Dorsolateral prefrontal cortex (tissue), 122 donors: ENCODE measurements at places on chromosomes 12 and 14. TPM values are rescaled to one million over a fixed set of nuclear protein-coding genes. Genes with fewer than 3 reads are reported as not detected.
A peak's percentile ranks its signal among the peaks of the same experiment; 100 is the strongest.

GRCh38 chr12:117092886-117093285 is 6.3 kb downstream of the TESC start:
- DNase-seq, result no peak

GRCh38 chr12:21638054-21638891 is 19.4 kb downstream of the LDHB start:
- DNase-seq, result no peak

DNA sequence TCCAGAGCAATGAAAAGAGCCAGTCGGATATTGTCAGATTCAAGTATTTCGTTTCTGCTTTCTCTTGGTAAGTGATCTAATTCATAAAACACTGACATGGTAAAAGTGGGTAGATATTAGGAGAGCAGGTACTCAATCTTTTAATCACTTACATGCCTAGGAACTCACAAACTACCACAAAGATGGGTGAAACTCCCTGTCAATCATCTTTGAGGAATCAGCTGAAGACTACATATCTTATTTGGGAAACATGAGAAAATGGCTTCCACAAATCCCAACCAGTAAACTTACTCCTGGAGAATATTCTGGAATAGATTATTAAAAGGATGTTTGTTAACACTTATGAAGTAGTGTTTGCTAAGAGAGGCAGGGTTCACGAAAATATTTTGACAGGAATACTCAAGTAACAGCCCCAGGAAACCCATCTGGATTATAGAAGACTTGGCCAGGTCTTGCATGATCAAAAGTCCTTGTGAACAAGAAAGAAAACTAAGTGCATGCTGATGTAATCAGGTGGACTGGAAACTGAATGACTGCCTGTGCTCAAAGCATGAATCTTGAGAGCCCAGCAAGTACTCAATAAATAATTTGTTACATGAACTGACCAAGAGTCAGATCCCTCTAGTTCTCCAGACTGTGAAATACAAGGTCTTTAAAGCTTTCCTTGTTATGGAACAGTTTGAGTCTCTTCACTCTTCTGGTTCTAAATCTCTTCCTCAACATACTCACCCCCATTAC is 15.5 kb downstream of the CNIH1 start:
- DNase-seq, result no peak

DNA sequence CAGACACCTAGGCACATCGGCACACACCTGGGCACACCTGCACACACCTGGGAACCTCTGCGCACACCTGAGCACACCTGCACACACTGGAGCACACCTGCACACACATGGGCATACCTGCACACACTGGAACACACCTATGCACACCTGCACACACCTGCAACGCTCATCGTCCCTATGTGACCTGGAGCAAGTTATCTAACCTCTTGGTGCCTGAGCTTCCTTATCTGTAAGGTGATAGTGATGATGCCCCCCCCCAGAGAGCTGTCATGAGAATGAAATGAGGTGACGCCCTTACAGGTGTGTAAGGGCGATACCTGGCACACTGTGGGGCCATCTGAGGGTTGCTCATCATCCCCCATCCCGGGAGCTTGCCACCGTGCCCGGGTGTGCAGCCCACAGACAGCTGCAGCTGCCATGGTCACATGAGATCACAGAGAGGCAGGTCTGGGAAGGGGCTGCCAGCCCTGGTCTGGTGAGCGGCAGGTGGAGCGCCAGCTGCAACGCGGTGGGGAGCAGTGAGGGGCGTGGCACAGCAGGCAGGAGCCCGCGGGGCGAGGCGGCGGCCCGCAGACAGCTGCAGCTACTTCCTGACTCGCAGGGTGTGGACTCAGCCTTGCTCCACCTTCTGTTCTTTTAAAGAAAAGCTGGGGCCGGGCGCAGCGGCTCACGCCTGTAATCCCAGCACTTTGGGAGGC is 59.9 kb upstream of the FBRSL1 start:
- DNase-seq, result no peak

- DNase-seq, result no peak
Observed at GRCh38 chr14:20093442-20093841, 17.1 kb upstream of the OR4K17 start.

DNA sequence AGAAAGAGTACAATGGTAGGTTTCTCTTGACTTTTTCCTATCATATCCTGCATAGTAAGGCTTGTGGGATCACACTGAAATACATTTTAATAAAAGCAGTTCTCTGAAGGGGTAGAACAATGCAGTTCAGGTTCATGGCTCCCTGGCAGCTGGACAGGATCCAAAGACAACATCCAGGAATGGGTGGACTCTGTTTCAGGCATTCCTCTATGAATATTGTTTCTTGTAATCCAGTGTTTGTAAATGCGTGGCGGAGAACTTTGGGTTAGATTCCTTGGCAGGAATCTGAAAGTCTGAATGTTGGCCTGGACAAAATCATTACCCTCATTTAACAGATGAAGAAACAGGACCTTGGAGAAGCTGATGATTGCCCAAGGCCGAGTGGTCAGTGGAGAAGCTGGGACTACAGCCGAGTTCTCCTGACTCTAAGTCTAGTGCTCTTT is 43.5 kb downstream of the SYNE2 start:
- no peak for DNase-seq

DNA sequence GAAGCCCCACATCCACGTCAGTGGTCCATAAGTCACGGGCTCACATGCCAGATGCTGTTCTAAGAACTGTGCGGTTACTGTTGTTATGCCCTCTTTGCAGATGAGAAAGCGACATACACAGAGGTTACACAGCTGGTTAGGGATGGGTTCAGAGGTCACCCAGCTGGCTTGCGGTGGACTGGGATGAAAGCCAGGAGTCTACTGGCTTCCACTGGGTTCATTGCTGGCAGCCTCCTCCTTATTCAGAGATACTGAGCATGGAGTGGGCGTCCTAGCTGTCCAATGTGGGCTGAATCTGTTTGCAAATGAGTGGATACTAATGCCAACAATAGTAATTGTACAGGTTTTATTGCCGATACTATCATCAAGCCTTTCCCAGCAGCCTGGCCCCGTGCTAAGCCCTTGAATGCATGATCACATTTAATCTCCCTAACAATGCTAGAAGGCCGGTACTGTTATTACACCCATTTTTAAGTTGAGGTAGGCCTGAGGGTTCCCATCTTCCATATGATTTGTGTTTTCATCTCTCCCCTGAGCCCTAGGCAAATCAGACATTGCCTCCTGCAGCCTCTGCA is 129.1 kb downstream of the PLXNC1 start:
- peak; percentile 59 for DNase-seq

DNA sequence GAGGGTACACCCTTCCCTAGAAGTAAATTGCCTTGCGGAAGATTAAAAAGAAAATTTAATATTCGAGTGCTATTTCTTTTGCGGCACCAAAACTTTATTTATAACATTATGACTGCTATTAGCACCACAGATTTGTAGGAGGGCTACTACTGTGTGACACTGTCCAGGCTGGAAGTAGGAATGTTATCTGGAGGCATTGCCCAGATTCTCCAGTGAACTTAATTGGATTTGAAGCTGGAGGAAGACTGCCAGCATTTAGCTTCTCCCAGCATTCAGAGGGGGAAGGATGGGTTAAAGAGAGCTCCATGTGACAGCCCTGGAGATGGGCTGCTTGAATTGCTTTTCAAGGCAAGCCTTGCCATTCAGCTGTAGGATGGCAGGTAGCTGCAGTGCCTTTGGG is 107.0 kb upstream of the RBM19 start:
- DNase-seq, result no peak

DNA sequence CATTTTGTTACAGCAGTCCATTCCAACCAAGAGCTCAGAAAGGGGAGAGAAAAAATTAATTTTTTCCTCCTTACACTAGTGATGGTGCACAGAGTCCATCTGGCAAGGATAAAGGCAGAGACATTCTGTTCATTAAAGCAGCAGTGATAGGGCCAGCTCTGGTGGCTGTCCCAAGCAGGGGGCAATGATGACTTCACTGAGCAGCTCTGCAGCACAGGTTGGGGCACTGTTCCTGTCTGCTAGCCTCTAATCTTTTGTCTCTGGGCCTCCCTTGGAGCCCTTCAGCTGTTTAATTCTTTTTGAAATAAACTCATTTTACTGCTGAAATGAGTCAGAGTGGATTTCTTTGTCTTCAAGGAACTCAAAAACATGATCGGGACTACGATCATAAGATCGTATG is 200.9 kb upstream of the PLXNC1 start:
- no peak for DNase-seq

DNA sequence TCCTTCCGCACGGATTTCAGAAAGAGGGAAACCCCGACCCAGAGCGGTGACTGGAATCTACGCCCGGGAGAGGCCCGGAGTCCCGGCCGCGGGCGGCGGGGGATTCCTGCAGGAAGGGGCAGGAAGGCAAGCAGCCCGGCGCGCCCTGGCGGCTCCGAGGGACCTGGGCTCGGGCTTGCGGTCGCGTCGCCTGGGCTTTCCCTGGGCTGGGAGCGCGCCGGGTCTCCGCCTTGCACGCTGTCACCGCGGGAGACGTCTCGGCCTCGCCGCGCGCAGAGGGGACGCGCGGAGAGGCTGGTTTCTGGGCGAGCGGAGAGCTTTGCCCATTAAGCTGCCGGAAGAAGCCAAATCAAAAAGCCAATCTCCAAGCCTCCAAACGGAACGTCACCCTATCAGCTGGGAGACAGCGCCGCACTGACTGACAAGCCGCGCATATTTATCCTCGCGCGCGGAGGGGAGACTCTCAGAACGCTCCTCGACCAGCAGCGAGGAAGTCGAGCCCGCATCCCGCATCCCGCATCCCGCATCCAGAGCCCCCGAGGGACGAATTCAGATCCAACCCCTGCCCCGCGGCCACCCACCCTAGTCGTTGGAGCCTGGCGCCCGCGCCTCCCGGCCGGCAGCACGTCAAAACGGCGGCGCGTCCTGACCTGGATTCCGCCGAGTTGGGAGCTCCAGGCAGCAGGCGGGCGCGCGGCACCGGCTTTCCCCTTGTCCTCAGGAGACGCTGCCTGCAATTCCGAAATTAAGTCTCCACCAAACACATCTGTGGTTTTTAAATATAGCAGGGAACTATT is at the start of gene SLC8A3:
SLC8A3 (minus strand) TSS at position 293 of the 797 bp plus-strand sequence. CDS start 20,529 bp downstream, outside the sequence.
- DNase-seq, result peak; percentile 89

- no peak for DNase-seq
Observed at GRCh38 chr14:68771631-68772030, 21.2 kb downstream of the ZFP36L1 start.

- DNase-seq, result no peak
Observed at GRCh38 chr14:90603336-90603735, 206.5 kb downstream of the CALM1 start.

- no peak for DNase-seq
Observed at GRCh38 chr12:128973883-128974681, 120.8 kb downstream of the GLT1D1 start.

- no peak for DNase-seq
Observed at GRCh38 chr12:5900533-5901205, 44.4 kb downstream of the ANO2 start.

DNA sequence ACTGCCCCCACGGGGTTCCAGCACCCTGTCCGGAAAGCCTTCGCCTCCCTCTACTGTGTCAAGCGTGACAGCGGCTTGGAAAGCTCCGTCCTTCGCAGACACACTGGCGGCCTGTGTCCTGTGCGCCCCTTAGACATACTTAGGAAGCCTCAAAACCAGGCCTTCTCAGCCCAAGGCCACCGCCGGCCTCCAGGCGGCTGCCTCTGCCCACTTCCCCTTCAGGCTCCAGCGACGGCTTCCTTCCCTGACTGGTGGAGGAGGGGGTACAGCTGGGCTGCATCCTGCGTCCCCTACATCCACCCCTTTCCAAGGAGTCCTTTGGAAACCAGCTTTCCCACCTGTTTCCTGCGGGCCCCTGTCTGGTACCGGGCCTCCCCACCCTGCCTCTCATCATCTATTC is 2.5 kb upstream of the CACNA2D4 start:
- DNase-seq, result peak; percentile 26

- DNase-seq, result no peak
Observed at GRCh38 chr12:4829793-4830162, 79.9 kb upstream of the KCNA1 start.

DNA sequence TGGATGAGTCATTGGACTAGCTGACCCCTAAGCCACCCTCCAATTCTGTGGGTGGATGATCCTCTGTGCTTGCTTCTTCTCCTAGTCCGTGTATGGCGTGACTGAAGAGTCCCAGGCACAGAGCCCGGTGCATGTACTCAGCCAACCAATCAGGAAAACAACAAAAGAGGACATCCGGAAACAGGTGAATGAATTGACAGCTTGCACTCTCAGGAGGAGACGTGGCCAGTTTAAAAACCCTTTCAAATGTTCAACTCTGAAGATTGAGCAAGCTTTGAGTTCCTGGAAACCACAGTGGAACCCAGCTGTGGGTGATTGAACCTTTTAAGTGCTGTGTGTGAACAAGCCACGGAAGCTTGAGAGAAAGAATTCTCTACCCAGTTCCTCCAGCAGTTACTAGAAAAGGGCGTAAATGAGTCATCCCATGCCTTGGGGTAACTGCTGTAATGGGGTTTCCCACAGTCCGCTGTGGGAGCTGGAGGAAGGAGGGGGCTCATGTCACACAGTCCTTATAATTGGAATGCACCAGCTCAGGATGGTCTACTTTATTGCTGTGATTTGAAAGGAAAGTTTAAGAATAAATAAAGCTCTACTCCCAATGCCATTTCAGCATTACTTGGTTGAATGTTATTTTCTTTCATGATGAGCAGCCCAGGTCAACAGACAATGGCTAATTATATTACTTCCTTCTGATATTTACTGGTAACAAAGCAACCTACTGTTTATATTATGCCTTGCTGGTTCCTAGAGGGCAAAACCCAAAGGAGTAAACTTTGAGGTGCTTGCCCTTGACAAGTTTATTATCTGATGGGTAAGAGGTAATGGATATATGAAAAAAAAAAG is 417.0 kb downstream of the DPF3 start:
- no peak for DNase-seq

DNA sequence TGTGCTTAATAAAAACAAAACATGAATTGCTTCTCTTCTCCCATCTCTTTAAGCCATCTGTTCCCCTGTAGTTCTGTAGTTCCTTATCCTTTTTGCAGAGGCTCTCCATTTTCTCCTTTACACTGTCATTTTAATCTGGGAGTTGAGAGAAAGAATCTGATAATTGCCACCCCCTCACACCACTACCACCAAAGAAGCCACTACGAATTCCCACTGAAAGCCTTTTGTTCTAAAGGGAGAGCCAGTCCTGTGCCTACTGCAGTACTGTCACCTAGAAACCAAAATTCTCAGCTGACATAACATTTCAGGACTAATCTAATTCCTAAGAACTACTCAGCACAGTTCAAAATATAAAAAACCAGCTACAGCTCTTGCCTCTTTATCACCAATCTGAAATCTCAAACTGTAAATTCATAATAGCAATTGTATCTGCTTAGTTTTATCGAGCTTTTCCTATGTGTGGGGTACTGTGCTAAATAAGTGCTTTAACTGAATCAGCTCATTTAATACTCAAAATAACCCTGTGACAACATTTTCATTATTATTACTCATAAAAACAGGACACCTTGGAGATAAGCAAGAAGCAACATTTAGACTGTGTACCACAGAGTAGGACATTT is 72.4 kb downstream of the SPPL3 start:
- DNase-seq, result no peak

Gene NPFF
- not detected for total RNA-seq

Gene ASIC1
- total RNA-seq, result 32.1 TPM

Gene TMEM30B
- 0.78 TPM for total RNA-seq

Gene SLC6A13
- total RNA-seq, result 18.6 TPM

Gene CCDC175
- total RNA-seq, result 3.5 TPM
